ENCODE measurements at places on chromosomes 4 and X.
A peak's percentile ranks its signal among the peaks of the same experiment; 100 is the strongest.

- no peak for DNase-seq
These were observed 49.0 kb downstream of the HTN1 start for GRCh38 chr4:70099206-70099605.

- DNase-seq, result no peak
These were observed 77.0 kb downstream of the PALLD start for GRCh38 chr4:168573870-168574269.

GRCh38 chrX:150155436-150156035, 207.6 kb upstream of the MAMLD1 start:
- DNase-seq, result no peak

DNA sequence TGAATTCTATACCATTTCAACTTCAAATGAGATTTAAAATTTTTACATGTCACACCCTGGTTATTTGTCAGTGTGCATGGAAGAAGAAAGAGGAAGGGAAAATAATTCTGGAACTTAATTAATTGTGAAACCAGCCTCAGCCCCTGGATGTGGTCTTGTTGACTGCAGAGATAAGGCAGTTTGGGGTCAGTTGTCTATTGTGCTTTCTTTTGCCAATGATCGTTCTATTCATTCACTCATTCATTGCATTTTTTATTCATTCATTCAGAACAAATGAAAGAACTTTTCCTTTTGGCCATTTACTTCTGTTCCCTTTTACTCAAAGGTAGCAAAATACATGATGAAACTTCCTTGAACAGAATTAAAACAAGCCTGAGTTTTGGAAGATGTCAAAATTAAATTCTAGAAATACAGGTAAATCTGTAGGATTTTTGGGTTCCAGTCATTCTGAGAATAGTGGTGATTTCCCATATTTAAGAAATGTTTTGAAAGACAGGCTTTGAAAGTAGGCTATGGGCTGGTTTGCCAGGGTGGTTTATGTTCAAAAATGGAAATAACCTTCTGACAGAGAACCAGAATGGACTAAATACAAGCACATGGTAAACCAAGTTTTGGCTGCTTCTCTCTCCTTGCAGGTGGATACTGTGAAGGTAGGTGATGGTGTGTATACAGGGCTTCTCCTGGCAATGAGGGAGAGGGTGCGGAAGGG, 35.7 kb downstream of the PARM1 start:
- DNase-seq, result no peak

GRCh38 chr4:103915224-103915869, 195.6 kb upstream of the TACR3 start:
- DNase-seq, result no peak

GRCh38 chr4:57151481-57151880, 41.3 kb upstream of the IGFBP7 start:
- DNase-seq, result no peak

GRCh38 chr4:47160095-47160494, 128.7 kb downstream of the GABRB1 start:
- no peak for DNase-seq

DNA sequence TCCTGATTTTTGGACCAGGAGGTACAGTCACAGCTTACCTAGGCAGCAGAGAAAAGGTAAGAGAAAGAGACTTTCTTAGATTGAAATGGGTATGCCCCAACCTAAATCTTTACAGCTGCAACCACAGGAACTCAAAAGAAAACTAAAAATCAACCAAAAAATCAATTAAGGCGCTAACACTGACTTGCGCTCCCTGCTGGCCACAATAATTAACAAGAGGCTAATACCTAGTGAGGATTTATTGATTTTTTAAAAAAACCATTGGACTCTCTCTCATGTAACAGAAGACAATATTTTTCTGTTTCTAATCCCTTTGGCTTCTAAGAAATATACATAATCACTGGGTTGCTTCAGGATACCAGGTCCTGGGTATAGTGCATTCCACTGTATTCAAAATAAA, 153.9 kb upstream of the TENM3 start:
- no peak for DNase-seq

GRCh38 chr4:153635846-153636245, 48.2 kb upstream of the TLR2 start:
- DNase-seq, result no peak

- DNase-seq, result no peak
These were observed 618 bp upstream of the FOXO4 start for GRCh38 chrX:71095033-71095432.

- DNase-seq, result no peak
These were observed 769.2 kb upstream of the EPHA5 start for GRCh38 chr4:66439508-66439907.

DNA sequence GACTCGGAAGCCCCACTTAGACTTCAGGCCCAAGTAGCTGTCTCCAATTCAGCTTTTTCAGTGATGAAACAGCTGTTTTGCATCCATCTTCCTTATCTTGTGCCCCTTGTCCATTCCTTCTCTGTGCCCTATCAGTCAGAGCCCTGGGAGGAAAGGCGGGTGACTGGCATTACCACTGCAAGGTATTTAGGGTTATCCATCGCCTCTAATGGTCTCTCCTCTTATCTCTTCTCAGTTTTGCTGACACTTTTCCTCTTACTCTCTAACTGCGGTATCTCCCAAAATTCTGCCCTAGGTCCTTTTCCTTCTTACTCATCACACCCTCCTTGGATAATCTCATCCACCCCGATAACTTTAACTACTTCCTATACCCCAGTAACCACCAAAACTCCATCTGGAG, 13.7 kb downstream of the GAB3 start:
- no peak for DNase-seq

GRCh38 chr4:151316645-151317044, 8.8 kb downstream of the SH3D19 start:
- DNase-seq, result no peak

- DNase-seq, result no peak
These were observed 260.2 kb upstream of the CPEB2 start for GRCh38 chr4:14742054-14742453.

DNA sequence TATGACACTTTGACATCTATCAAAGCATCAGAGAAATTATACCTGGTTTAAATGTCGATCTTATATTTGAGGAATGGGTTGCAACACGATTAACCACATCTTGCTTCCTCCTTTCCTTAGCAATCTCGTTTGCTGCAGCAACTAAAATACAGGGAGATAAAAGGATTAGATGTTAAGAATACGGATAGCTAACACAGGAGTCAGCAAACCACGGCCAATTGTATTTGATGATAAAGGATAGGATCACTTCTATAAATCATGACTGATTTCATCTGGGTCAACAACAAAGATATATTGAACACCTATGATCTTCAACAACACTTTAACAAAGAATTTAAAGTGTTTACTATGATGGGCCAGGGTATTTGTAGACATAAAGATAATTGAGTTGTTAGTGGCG, 5.0 kb downstream of the MAP7D3 start:
- DNase-seq, result no peak

DNA sequence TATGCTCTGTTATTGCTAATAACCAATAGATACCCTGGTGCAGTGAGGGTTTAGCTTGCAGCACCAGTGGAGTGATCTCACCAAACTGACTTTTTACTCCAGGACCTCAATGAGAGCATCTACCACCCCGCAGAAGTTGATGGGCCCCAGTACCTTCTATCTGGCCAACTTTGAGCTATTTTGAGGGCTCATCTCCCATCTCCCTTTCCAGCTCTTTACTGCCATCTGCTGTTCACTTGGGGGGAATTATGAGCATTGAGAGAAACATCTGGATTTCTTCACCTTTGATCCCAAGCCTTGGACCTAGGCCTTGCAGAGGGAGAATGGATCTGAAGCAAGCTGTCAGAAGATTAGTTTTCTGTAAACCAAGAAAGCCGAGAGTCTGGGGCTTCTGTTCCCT, 143.6 kb downstream of the TMEM164 start:
- DNase-seq, result peak; percentile 15

DNA sequence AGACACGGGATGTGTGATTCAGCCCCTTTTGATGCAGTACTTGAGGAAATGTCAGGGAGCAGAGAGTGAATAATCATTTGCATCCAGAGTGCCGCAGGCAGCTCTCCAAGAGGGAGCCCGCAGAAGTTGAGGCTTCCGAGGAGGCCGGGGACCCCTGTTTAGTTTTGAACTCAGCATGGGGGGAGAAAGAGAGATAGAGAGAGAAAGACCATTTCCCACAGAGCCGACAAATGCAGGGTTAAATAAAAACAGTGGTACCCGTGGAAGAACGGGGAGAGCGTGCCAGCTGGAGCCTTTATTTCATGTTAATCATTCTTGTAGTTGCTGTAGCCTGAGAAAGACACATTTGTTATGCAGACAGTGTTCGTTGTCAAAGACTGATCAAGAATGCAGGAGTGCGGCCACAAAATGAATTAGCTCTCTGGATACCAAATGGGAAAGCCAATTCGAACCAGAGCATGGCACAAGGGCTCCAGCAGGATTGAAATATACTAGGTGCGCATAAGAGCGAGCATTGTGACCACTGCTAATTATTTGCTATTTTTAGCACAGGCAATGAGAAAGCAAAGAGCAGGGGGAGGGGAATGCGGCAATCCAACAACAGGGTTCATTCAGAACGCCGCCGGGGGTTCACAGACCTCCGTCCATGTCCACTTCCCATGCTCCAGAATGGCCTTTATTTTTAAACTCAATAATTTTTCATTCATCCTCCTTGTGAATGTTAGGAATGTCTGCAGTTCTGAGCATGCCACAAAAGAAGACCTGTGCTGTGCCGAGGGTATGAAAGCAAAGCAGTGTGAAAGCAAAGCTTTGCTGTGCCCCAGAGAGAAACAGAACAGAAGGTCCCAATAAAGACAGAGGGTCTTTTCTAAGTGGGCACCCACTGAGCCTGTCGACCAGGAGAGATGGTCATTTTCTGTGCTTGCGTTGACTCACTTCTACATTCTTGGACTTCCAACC, 243.9 kb upstream of the VCX3A start:
- no peak for DNase-seq

DNA sequence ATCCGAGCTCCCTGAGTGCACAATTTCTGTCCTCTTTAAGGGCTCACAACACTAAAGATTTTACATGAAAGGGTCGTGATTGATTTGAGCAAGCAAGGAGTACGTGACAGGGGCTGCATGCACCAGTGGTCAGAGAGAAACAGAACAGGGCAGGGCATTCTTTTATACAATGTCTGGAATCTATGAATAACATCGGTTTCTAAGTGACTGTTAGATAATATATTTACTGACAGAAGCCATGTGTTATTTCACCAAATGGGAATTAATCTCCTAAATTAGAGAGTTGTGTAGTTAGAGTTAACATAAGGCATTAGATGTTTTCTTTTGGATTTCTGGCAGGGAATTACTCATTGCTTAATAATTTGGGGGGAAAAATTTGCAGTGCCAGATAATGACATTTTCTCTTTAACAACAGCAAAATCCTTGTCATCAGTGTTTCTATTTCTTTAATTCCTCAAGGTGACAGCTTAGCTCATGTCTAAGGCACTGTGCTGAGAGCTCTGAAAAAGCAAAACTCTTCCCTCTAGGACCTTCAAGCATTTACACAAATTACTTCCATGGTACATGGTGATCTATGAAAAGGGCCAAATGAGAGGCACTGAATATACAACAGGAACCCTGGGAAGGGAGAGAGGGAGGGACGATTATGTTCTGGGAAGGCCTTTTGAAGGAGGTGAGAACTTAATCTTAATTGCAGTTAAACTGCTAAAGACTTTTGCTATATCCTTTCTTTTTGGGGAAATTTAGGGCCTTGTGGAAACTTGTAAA, 145.0 kb downstream of the RTL3 start:
- DNase-seq, result no peak

DNA sequence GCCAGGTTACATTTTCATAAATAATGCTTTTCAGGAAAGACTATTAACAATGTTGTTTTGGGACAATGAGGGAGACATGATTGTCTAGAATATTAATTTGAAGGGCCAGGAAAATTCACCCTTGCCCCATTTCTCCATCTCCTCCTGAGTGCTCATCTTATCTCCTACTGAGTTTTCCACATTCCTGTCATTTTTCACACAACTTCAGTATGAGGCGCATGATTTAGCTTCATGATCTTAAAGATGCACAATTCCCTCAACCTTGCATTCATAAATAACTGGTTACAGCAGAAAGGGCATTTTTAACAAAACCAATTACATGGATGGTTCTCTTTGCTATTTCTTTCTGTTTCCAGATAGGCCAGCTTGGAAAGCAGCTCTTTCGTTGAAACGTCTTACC, 1699.2 kb upstream of the IGFBP7 start:
- DNase-seq, result no peak

DNA sequence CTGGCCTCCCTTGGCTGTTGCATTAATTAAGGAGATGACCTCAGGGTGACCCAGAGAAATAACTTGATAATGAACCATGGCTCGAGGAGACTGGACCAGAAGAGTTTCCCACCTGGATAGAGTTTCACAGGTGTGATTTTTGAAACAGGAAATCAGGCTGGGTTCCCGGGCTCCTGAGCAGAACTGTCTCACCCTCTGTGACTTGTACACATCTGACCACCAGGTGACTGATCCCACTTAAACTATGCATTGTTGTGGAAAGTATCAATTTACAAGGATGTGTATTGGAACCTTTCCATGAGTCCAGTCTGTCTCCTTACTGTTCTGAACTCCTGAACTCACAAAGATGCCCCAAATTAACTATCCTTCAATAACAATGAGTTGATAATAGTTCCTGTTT, 220.3 kb downstream of the PTTG2 start:
- DNase-seq, result no peak

DNA sequence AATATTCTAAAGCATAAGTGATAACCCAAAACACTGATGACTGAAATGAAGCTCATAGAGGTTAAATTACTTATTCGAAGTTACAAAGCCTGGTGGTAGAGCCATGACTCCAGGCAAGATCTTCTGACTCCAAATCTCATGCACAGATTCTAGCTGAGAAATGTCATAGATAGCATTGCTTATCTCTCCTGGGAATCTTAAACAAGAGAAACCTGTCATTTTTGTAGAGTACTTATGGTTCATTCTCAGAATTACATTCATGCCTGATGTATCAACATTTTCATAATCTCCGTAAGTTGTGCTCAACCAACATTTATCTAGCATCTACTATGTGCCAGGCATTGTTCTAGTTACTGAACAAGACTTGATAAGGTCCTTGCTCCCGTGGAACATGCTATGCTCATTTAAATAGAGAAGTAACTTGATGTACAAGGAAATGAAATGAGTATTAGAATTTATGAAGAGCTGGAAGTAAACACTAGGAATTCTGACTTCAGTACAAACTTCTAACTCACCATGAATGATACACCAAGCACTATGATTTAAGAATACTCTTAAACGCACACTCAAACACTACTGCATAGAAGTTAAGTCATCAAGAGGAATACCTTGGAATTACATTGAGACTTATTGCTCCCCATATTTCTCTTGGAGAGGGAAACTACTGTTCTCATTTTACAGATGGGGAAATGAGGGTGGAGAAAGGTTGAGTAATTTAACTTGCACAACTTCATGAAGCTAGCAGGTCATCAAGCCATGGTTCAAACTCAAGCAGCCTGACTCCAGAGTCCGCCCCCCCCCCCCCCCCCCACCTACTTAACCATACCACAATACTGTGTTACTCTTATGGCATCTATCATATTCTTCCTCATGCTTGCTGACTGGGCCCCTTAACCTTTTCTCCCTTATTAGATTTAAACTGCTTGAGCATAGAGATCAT, 45.4 kb downstream of the MBNL3 start:
- DNase-seq, result no peak

DNA sequence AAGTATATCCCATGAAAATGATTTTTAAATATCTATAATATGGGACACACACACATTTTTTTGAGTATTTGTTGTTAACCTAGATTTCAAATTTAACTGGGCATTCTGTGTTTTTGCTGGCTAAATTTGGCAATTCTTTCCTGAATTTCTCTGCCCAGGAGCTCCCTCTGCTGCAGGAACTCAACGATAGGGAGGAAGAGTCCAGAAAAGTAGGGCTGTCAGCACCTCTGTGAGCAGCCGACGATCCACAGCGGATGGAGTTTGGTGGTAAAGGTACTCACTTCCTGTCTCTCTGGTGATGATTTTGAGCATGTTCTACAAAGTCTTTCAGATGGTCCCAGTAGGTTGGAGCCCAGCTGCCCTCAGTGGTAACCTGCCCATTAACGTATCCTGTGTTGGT, 23.1 kb upstream of the TMEM184C start:
- DNase-seq, result no peak

All from activated naive CD8-positive, alpha-beta T cell treated with anti-CD3 and anti-CD28 coated beads, Interleukin-2, amount 50 U/mL, for 24 hours (primary cell).